ENCODE measurements at places on chromosomes 16 and 17. TPM values are rescaled to one million over a fixed set of nuclear protein-coding genes. Genes with fewer than 3 reads are reported as not detected.

- DNase-seq: no peak
These were observed 81.6 kb downstream of the CCDC182 start for GRCh38 chr17:57663326-57664070.

DNA sequence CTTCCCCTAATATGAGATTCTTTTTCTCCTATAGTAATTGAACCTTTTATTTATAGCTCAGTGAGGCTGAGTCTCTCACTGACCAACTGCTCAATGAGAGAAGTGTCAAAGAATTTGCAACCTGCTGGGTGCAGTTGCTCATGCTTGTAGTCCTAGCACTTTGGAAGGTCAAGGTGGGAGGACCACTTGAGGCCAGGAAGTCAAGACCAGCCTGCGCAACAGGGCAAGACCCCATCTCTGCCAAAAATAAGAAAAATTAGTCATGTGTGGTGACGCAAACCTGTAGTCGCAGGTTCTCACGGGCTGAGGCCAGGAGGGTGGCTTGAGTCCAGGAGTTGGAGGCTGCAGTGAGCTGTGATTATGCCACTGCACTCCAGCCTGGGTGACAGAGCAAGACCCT is 30.9 kb upstream of the CRYBA1 start:
- DNase-seq: no peak

The IQCK gene
- total RNA-seq: 18.0 TPM

GRCh38 chr17:2181897-2182448 is 121.6 kb downstream of the SMG6 start:
- DNase-seq: no peak

DNA sequence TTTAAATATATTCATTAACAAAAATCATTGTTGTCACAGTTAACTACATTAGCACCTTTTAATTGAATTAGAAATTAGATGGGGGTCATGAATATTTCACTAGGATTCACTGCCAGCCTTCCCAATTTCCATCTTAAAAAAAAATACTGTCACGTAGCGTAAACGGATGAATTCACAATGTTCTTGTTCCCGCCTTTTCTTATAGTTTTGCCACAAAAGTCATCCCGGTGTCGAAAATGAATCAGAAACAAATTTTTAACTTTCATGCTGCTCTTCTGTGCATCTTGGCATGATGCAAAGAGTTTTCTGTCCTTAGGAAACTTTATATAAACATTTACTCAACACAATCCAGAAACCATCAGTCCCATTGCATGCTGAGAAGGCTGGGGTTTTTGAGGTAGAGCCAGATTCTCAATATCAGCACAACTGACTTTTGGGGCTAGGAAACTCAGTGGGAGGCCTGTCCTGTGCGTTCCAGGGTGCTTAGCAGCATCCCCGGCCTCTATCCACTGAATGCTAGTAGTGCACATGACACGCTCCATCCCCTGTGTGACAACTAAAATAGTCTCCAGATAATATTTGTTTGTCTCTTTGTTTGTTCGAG is 252.9 kb upstream of the XYLT1 start:
- no peak for DNase-seq

The CLDN9 gene
- total RNA-seq: not detected

GRCh38 chr17:59396134-59396826 is 64.8 kb downstream of the YPEL2 start:
- DNase-seq: no peak

DNA sequence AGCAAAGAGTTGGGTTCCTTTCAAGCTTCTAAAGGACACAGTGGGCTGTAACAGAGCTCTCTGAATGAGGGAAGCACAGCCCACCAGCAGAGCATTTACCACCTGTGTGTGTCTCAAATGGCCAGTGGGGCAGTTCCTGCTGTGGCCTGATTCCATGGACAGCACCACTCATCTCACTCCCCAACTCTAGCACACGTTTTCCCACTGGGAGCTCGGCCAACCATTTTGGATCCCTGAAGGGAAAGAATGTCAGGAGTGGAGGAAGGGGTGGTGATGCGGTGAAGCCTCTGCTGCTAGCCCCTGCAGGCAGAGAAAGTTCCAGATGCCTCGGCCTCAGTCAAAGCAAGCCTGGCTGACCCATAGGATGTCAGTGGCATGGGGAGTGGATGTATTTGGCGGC is 86.6 kb downstream of the PLXDC1 start:
- no peak for DNase-seq

The TEN1 gene
- 12.0 TPM for total RNA-seq

DNA sequence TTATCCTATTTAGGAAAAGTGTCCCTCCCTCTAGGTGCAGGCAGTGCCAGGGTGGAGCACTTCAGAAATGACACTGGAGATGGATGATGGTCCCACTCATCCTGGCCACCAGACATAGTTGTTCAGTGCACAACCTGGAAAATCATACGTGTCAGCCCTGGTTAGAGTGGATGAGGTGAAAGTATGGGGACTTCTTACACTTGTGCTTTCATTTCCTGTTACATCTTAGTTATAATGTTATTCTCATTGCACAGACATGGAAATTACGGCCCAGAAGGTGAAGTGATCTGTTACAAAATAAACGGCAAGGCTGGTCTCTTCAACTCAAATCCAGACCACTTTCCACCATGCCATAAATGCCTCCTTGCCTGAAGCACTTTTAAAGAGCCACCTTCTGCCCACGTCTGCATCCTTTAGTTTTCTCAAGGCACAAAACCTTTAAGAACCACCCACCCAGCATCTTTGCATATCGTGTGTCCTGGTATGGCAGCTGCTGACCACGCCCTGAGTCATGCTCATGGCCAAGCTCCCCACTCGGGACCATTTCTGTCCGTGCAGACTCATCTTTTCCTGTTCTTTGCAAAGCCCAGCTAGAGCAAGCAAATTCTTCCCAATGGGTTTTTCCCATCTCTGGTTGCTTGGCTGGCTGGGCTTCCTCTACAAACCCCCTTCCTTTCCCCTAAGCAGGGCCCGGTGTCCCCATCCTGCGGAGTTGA is 22.4 kb downstream of the TBC1D3B start:
- no peak for DNase-seq

- no peak for DNase-seq
These were observed 3.8 kb downstream of the EVPLL start for GRCh38 chr17:18381158-18381952.

The KRT40 gene
- total RNA-seq: not detected

DNA sequence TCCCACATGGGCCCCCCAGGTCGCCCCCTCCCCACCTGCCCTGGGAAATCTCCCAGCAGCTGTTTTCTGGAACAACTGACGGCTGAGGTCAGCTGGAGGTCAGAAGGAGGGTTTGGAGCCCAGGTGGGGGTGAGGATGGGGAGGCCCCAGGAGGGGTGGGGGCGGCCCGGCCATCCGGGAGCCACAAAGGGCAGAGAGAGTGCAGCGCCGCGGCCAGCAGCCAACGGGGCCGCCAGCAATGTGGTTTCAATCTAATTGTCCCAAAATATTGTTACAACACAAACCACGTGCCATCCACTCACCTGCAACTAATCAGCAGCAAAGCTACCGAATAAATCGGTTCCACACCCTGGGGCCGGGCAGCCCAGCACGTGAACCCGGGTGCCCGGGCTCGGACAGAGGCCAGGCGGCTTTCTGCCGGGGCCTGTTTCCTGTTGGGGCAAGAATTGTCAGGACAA is 28.3 kb upstream of the SLC38A10 start:
- no peak for DNase-seq

The NECAB2 gene
- total RNA-seq: not detected

The SLC6A2 gene
- total RNA-seq: not detected

- DNase-seq: no peak
These were observed 32.4 kb downstream of the COTL1 start for GRCh38 chr16:84585467-84585866.

DNA sequence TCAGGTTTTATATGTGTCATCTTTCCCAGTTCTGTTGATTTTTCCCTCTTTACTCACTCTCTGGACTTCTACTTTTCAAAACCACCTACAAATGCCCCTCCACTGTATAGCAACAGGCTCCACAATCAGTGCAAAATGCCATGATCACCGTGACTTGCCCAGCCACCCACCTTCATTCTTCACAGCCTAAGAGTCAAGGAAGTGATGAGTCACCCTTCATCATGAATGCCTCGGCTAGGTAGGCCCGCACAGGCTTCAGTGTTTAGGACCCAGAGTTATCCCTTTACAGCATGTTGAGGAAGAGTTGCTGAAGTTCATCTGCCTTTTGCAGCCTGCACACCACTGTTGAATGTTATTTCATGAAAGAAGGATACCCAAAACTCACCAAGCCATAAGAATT is 158.6 kb downstream of the PMP22 start:
- no peak for DNase-seq

DNA sequence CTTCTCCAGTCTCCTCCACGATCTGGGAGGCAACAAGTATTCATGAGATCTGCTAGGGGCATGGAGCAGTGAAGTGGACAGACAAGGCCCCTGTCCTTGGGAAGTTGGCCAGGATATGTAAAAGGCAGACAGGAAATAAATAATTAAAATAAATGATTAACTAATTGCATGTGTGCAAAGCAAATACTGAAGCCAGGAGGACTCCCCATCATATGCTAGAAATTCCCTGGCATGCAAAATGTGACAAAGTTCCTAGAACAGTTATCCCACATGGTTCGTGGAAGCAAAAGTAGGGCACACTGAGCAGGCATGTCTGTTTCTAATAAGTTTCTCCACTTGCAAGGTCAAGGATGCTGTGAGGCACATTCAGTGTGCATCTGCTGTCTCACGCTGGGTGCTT is 86.8 kb downstream of the CDYL2 start:
- DNase-seq: no peak

DNA sequence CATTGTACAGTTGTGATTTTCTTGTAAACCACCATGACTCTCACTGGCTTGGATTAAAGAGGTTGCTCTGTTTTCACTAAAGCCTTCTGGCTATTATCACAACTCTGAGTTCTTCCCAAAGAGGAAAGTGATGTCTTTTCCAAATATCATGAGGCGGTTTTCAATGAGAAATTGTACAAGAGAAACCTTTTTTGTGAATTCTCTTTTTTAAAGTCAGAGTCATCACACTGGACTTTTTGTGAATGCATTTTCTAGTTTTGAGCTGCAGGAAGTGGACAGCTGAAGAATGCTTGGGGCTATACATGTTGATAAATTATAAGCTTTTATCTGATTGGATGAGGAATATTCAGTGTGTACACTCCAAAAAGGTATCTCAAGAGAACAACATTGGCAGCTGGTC is 100.2 kb downstream of the PHKB start:
- no peak for DNase-seq

The CX3CL1 gene
- 3.2 TPM for total RNA-seq

DNA sequence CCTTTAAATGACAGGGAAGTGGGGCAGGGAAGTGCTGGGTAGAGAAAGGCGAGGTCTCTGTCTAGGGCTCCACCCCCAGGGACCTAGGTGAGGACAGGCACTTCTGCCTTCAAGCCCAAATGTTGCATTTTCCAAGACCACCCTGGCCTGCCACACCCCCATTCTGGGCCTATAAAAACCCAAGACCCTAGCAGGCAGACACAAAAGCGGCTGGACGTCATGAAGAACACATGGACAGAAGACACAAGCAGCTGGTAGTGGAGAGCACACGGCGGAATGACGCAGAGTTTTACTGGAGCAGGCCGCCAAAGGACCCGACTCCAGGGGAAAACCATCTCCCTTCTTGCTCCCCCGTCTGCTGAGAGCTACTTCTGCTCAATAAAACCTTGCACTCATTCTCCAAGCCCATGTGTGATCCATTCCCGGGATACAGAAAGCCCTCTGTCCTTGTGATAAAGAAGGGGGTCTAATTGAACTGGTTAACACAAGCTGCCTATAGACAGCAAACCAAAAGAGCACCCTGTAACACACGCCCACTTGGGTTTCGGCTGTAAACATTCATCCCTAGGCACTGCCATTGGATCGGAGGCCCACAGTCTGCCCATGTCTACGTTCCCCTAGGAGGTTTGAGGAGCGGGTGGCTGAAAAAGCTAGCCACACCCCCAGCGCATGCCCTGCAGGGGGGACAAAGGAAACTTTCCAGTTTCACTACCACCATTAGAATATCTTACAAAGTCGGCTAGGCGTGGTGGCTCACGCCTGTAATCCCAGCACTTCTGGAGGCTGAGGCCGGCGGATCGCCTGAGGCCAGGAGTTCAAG is 622.2 kb upstream of the SALL1 start:
- no peak for DNase-seq

The TNFSF13 gene
- 22.2 TPM for total RNA-seq

DNA sequence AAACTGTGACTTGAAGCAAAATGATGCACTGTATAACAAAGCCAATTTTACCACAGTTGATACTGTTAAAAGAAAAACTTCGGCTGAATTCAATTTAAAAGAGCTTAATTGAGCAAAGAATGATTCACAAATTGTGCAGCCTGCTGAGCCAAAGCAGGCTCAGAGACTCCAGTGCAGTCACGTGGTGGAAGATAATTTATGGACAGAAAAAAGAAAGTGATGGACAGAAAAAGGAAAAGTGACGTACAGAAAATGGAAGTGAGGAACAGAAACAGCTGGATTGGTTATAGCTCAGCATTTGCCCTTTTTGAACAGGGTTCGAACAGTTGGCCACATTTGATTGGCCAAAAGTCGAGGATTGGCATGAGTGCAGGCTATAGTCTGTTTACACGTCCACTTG is 25.7 kb downstream of the ZSWIM7 start:
- DNase-seq: no peak

The TBC1D3E gene
- total RNA-seq: not detected

DNA sequence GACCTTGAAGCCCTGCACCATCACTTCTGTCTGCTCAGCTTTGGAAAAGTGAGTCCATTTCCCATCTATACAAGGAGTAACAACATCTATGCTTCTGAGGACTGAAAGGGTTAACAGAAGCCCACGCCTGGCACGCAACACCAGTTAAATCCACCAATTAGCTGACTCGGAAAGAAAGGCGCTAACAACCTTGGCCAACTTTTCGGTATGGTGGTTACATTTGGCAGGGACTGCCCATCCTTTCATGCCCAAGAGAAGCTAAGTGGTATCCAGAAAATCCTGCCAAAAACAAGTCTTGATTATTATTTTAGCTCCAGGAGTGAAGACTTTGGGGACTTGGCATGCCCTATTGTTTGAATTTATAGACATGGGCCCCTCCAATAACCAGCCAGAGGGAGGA is 202.3 kb upstream of the RPL38 start:
- no peak for DNase-seq

DNA sequence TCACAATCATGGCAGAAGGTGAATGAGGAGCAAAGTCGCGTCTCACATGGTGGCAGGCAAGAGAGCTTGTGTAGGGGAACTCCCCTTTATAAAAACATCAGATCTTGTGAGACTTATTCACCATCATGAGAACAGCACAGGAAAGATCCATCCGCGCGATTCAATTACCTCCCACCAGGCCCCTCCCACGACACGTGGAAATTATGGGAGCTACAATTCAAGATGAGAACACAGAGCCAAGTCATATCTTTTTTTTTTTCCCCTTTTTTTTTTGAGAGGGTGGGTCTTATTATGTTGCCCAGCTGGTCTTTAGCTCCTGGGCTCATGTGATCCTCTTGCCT is 60.0 kb downstream of the RPTOR start:
- DNase-seq: no peak
